ENCODE measurements at places on chromosomes 11 and 22.

- DNase-seq, result no peak
Measured at GRCh38 chr11:36235750-36236149, 53.5 kb downstream of the COMMD9 start.

GRCh38 chr11:61045271-61045670 is 57.0 kb upstream of the CD5 start:
- DNase-seq, result no peak

DNA sequence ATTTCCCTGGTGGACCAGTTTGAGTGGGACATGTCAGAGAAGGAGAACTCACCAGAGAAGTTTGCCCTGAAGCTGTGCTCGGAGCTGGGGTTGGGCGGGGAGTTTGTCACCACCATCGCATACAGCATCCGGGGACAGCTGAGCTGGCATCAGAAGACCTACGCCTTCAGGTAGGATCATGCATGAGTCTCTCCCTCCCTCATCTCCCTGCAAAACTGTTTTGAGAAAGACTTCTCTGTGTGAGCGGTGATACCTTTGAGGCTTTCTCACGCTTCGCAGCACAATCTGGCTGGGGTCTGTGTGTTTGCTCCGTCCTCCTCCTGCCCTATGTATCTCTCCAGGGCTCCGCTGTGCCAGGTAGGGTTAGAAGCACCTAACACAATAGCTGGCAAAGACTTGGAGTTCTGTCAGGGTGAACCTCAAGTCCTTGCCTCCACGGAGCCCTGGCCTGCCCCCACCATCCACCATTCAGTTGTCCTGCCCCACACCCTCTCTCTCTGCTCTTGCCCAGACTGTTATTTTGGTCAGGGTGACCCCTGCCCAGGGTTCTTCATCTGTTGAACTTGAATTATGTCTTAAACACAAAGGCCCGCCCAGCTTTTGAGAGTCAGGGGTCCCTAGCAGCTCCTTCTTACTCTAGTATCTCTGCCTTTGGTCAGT is 13.4 kb downstream of the DERL3 start:
- DNase-seq, result no peak

- no peak for DNase-seq
Measured at GRCh38 chr22:26471522-26471921, 12.1 kb downstream of the HPS4 start.

GRCh38 chr11:60748821-60749220 is 7.8 kb upstream of the MS4A15 start:
- DNase-seq, result no peak

DNA sequence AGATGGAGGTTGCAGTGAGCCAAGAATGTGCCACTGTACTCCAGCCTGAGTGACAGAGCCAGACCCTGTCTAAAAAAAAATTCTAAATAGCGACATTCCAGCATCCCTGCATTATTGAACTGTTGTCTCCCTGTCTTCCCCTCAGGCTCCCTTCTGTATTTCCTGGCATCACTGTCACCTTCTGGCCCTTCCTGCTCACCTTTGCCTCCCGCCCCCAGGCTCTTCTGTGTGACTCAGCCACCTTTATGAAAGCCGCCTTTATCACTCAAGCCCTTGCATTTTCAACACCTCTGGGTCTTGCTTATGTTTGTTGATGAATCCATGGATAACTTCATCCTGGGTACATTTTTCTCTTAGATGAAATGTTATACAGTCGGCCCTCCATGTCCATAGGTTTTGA is 21.1 kb downstream of the UBASH3B start:
- no peak for DNase-seq
